ENCODE measurements at places on chromosomes 3 and 15.

- no peak for DNase-seq
Measured at GRCh38 chr15:59594493-59594942, 17.1 kb upstream of the GCNT3 start.

DNA sequence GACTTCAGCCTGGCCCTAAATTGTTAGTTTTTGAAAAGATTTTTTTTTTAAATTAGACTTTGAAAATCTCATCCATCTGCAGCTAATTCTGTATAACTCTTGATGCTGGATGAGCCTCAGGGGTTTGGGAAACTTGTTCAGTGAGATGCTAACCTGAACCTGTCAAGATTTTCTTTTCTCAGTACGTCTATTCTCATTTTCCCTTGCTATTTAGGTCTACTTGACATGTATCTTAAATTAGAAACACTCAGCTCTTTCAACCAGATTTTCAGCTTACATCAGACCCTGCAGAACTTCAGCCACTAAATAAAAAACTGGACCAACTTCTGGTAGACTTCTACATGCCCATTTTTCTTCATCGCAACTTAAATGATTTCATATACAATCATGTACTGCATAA, 61.4 kb downstream of the MFSD1 start:
- DNase-seq, result no peak

GRCh38 chr3:8223766-8224165, 277.9 kb upstream of the LMCD1 start:
- DNase-seq, result no peak

DNA sequence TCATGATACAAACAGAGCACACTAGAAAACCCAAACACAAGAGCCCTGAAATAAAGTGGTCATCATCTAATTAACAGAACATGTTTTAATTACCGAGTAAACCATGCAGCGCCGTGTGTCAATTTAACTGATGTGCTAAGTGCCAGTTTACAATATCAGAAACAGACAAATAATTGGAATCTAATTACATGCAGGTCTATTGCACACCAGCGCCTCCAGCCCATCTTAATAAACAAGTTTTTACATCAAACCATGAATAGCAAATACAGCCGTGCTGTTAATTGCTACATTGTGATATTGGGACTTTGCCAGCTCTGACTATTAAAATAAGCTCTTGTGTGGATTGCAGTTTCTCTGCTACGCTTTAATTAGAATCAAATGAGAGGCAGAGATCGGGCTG, 510.2 kb upstream of the MDFIC2 start:
- no peak for DNase-seq

DNA sequence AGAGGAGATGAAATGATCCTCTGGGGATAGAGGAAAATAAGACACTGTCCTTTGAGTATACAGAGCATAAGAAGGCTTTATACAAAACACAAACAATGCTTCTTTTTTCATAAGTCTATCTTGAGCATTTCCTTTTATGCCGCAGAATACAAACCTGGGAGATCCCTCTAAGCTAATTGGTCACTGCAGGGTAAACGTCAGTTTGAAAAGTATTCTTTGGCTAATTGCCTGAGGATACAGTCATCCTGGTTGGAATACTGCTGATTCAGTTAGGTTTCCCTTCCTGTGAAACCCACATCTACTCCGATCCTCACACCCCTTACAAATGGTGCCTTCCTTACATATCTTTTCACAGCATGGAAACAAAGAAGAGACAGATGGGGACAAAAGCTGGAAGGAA, 10.6 kb downstream of the WNT5A start:
- DNase-seq, result no peak

DNA sequence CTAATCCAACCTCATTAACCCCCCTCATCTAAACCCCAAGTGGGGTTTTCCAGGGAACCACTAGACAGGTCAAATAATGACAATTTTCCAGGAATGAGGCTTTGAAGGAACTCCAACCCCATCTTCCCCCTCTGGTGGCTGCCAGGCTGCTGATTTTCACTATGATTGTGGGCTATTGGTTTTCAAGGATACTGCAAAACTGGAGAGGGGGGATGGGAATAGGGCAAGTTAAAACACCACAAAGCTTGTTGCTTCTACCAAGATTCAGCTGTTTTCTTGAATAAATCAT, 10.4 kb upstream of the ZNF662 start:
- no peak for DNase-seq

GRCh38 chr3:197692641-197693040, 44.1 kb downstream of the RUBCN start:
- no peak for DNase-seq

- no peak for DNase-seq
Measured at GRCh38 chr15:68080783-68081182, 26.7 kb downstream of the PIAS1 start.

DNA sequence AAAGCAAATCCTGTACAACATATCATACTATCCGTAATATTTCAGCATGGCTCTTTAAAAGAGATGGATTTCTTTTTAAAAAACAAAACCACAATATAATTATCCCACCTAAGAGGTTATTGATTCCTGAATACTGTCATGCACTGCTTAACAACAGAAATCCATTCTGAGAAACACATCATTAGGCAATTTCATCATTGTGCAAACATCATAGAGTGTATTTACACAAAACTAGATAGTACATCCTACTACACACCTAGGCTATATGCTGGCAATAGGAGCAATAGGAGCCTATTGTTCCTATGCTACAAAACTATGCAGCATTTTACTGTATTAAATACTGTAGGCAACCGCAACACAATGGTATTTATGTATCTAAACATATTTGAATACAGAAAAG, 242.0 kb downstream of the NEK10 start:
- DNase-seq, result no peak

DNA sequence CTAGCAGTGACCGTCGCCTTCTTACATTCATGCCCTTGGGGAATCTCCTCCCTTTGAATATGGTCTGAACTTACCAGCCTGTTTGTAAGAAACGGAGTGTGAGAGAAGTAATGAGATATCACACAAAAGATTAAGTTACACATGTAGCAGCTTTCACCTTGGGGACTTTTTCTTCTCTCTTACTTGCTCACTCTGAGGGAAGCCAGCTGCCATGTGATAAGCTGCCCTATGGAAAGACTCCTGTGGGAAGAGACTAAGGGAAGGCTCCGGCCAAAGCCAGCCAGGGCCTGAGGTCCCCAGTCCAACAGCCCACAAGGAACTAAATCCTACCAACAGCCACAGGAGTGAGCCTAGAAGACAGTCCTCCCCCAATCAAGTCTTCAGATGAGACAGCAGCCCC, 190.4 kb upstream of the TSC22D2 start:
- no peak for DNase-seq

DNA sequence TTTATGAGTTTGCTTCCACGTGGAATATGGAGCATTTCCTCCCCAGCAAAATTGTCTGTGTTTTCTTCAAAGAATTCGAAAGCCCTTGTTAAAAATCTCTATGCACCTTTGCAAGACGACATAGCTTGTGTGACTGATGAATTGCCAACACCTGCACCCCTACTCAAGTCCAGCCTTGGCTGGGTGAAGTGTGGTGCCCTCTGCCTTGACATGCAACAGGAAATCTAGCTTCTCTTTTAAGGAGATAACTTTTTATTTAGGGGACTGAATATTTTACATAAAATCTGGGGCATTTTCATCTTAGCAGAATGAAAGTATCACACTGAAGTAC, 647 bp downstream of the HMG20A start:
- DNase-seq, result no peak

DNA sequence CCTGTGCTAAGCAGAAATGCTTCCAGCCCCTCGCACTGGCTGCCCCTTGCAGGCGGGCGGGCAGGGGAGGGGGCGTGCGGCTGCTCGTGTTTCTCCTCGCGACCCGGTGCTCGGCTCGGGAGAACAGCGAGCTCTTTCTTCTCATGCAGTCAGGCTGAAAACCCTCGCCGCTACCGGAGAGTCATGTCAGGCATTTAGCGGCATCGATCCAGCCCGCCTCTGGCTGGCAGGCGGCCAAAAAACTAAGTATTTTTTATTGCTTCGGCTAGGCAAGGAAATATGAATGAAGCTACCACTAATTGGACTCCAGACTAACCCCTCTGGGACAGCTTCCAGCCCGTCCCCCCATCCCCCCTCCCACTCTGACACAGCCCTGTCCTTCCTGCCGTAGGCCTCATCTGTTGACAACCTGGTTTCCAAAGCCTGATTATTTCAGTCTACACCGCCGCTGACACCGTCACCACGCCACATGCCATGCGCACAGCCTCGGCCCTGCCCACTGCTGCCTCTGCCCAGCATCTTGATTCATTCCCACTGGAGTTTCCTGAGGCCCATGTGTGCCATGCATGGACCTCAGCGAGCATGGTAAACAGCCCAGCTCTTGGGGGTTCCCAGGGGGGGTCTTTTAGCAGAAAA, 35.3 kb downstream of the TLE3 start:
- no peak for DNase-seq

- DNase-seq, result no peak
Measured at GRCh38 chr15:38320866-38321265, 68.2 kb downstream of the SPRED1 start.

DNA sequence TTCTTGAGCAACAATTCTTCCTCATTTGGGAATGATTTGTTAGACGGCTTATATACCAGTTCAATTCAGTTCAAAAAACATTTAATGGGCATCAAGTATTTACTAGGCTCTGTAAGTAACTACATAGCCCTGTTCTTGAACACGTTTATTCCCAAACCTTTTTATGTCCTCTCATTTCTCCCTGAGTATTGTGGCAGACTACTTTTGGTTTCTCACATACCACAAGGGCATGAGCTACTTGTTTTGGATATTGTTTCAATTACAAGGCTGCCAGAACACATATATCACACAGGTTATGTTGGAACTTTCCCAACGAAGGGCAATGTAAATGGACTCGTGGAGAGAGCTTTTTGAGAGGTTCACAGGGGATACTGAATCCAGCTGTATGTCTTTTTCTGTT, 363.8 kb upstream of the NAALADL2 start:
- DNase-seq, result no peak

- no peak for DNase-seq
Measured at GRCh38 chr15:31081056-31081455, 20.5 kb downstream of the TRPM1 start.

GRCh38 chr15:60821462-60822061, 342.6 kb upstream of the ICE2 start:
- DNase-seq, result no peak

DNA sequence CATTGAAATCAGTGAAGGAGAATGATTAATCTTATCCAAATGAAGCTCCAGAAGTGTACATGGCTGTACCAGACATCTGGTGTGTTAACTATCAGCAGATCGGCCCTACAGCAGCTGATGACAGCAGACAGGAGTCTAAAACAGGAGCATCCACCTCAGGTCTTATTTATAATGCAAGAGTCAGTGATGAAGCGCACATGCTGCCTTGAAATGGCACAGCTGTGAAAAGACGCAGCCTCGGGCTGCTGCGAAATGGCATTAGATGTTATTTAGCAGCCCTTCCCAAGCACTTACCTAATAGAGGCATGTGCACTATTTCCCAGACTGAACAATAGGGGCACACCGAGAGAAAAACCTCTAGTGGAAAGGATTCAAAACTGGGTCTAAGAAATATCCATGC, 472.3 kb upstream of the CBLB start:
- DNase-seq, result no peak

DNA sequence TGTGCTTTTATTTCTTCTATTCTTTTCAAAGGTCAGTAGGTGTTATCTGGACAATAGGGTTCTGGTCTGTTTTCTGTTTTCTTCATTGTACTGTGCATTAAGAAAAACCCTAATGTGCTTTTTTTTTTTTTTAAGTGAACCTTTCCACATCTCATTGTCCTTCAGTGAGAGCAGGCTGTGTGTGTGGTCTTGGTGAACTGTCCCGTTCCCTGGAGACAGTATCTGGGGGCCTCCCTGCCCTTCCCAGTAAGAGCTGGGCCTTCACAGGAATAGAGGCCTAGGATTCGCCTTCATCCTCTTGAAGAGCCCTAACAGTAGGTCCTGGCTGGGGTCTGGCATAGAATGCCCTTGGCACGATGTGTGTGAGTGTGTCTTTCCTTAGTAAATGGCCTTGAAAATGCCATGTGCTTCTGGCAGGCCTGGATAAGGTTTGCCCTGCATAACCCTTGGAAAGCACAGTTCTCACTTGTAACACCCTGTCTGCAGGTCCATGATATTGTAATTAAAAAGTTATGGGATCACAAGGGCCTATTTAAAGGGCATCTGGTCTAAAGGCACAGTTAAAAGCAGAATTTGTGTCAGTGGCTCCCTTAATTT, 81.2 kb downstream of the IGF1R start:
- no peak for DNase-seq

GRCh38 chr3:188916934-188917401, 254.8 kb upstream of the TPRG1 start:
- DNase-seq, result no peak

DNA sequence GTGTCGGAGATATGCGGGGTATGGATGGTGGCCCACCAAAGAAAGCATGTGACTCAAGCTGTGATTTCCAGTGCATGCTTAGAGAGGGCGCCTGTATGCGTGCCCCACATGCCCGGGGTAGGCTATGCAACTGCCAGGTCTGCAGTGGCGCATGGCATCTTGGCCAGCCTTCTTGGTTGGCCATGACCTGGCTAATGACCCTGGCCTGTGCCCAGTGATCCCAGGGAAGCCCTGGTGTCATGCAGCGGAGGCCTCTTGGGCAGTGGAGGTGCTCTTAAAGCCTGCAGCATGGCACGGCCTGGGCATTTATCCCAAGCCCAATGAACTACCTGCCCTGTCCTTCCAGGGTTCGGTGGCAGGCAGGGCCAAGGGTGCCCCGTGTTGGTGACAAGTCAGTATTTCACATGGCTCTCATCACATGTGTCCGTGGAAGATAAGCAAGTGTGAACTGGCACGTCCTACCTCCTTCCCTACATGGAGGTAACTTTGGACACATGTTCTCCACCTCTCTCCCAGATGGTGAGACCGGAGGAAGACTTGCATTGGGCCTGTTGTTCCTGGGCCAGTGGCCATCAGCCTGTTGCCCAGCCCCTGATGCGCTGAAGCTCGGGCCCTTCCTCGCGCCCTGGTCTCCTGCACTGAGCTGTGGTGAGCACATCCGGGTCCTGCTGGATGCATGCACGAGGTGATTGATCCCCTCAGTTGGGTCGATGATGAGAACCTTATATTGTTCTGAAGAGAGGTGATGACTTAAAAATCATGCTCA, 192.0 kb downstream of the UBE3A start:
- DNase-seq, result no peak

DNA sequence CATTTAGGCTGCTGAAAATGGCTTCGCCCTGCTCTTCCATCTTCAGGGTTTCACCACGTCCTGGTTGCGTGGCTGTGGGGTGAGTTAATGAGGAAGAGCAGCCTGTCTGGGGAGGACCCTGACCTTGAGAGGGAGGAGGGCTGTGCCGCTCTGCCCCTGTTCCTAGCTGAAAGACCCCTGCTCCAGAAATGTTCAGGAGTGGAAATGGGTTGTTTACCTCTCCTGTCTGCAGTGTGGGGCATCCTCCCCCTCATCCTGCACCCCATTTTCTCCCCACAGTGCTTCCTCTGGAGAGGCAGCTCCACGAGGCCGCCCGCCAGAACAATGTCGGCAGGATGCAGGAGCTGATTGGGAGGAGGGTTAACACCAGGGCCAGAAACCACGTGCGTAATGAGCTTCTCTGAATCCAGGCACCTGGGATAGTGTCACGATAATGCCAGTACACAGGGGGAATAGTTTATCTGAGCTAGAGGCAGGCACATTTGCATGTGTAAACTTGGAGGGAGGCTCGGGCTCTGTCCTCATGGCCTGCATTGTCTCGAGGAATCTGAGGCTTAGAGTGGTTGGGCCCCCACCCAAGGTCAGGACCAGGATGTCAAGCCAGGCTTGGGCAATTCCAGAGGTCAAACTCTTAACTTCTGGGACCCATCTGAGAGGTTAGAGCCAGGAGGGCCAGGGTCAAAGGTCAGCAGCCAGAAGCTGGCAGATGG, 4.0 kb downstream of the ANKDD1A start:
- no peak for DNase-seq

- DNase-seq, result no peak
Measured at GRCh38 chr3:38125305-38126120, 11.4 kb downstream of the ACAA1 start.
